MCF 10A (cell line): ENCODE measurements at places on chromosomes 12 and 14.

DNA sequence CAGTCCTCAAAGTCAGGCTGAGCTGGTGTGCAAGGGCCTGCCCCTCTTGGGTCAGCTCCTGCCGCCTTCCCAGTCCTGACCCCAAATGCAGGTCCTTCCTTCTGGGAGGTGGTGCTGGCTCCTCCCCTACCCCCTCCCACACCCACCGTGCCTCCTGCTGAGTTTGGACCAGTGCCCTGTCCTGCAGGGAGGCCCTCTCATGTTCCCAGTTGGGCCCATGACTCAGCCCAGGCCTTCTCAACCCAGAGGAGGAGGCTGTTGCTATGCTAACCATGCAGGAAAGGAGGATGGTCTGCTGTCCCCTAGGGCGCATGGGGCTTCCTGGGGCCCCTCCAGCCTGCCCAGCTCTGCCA, 4.4 kb downstream of the ZBTB42 start:
- peak; percentile 78 for DNase-seq
- H3K36me3 ChIP-seq = no peaks in the 10 kb centered on the region
- no peak overlapping the region for H3K4me3 ChIP-seq
- no peaks in the 10 kb centered on the region for H3K27me3 ChIP-seq

DNA sequence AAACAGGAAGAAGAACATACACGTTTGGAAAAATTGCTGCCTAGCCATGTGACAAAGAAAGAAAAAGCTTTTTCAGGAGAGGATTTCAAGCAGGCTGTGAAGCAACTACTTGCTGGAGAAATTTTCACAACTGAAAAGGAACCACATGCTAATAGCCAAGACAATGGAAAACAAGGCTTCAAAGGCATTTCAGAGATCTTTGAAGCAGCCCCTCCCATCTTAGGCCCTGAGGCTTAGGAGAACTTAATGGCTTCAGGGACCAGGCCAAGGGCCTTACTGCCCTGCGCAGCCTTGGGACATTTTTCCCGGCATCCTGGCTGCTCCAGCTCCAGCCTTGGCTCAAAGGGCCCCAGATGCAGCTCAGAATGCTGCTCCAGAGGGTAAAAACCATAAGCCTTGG, 255.9 kb upstream of the ARID2 start:
- DNase-seq = no peak
- H3K36me3 ChIP-seq = no peaks in the 10 kb centered on the region
- H3K4me3 ChIP-seq = no peak overlapping the region
- no peaks in the 10 kb centered on the region for H3K4me1 ChIP-seq
- H3K27me3 ChIP-seq = no peaks in the 10 kb centered on the region
- H3K27ac ChIP-seq = no peak overlapping the region

- H3K4me3 ChIP-seq = peak overlapping the region; percentile 52
- H3K4me1 ChIP-seq = no peaks in the 10 kb centered on the region
- no peak for DNase-seq
- peaks cover 12% of the 10 kb centered on the region for H3K36me3 ChIP-seq
Observed at GRCh38 chr12:8709124-8709830, 11.5 kb downstream of the RIMKLB start.

DNA sequence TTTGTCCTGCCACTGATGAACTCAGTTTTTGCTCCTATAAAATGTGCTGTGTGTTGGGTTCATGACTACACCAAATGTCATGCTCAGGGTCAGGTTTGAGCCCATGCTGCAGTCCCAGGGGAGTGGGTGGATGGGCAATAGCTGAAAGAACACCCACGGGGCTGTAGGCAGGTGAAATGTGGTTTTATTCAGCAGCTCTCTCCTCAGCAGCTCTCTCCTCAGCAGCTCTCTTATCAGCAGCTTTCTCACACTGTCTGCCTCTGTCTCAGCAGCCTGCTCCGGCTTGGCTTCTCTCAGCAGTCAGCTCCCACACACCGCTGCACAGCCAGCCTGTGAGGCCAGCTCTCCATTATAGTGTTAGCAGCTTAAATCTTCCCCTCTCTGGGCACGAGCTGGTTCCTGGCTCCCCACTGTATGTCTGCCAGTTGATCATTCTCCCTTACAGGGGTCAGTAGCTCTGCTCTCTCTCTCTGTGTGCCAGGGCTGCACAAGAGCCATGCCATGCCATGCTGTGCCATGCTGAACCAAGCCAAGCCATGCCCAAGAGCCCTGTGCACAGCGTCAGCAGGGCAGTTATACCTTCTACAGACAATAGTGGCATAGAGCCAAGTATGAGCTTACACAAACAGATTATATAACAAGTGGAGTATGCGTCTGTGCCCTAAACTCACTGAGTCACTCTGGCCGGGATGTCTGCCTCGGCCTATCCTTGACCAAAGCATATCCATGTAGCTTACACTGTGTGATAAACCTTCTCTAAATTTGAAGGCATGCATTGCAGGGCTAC, 303.3 kb upstream of the TMPO start:
- peaks cover 23% of the 10 kb centered on the region for H3K27me3 ChIP-seq
- peak; percentile 38 for DNase-seq
- no peak overlapping the region for H3K4me3 ChIP-seq
- H3K4me1 ChIP-seq = no peaks in the 10 kb centered on the region
- H3K27ac ChIP-seq = no peak overlapping the region

GRCh38 chr14:61174441-61174891, 106.7 kb downstream of the TMEM30B start:
- no peaks in the 10 kb centered on the region for H3K36me3 ChIP-seq
- peak overlapping the region; percentile 4 for H3K4me3 ChIP-seq
- DNase-seq = no peak
- no peak overlapping the region for H3K27ac ChIP-seq
- peaks cover 28% of the 10 kb centered on the region for H3K4me1 ChIP-seq

DNA sequence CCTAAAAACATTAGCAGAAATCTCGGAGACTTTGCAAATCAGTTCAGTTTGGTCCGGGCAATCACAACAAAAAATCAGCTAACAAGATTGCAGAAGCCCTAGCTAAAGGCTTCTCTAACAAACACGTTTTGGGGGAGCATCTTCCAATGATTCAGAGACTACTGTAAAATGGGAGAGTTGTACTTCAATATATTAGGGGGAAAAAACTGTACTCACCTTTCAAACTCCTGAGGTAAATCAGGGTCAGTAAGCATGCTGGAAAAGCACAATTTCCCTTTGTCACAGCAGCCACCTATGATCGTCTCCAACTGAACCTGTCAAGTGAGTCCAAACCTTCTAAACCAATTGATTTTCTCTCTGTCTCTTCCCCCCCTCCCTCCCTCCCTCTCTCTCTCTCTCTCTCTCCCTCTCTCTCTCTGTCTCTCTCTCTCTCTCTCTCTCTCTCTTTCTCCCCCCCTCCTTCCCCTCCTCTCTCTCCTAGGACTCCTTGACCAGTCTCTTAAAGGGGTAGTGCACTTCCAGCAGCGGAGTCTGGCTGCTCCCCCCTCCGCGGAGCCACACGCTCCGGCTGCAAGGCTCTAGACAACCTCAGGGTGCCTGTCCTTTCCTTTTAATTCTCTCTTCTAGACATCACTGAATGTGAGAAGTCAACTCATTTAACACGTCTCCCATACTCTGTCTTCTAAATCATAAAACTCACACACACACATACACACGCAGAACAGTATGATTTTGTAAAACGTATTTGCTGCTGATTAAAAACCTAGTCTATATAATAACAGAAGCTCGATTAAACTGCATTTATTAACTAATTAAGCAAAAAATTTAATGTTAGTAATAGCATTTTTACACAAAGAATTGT, at the start of gene SOX5:
Gene SOX5 (minus strand): TSS at position 323 of the 862 bp plus-strand sequence. CDS start 69 bp downstream, at position 254.
- no peak within 1 kb of the TSS for H3K4me3 ChIP-seq
- DNase-seq = no peak
- no peaks in the 10 kb centered on the region for H3K36me3 ChIP-seq
- no peaks in the 10 kb centered on the region for H3K4me1 ChIP-seq

- DNase-seq = no peak
- no peak within 1 kb of the TSS for H3K4me3 ChIP-seq
- H3K27me3 ChIP-seq = no peaks in the 10 kb centered on the region
- H3K4me1 ChIP-seq = no peaks in the 10 kb centered on the region
Observed at GRCh38 chr12:8822298-8822697, at the start of gene A2ML1. Gene A2ML1 (plus strand): TSS chr12:8822621. CDS start chr12:8822652, 31 bp downstream.

- no peak for DNase-seq
- peaks cover 30% of the 10 kb centered on the region for H3K4me1 ChIP-seq
- H3K36me3 ChIP-seq = peaks cover 39% of the 10 kb centered on the region
- no peaks in the 10 kb centered on the region for H3K27me3 ChIP-seq
Observed at GRCh38 chr12:53501615-53502181, 615 bp downstream of the TARBP2 start.
